Caudate nucleus (tissue), 63 donors: ENCODE measurements at places on chromosomes 6 and 20.

- DNase-seq: no peak
These were observed 9.5 kb upstream of the DTNBP1 start for GRCh38 chr6:15672291-15672690.

GRCh38 chr6:126664271-126664670 is 324.4 kb downstream of the CENPW start:
- no peak for DNase-seq

GRCh38 chr20:38283236-38283635 is 20.7 kb upstream of the BPI start:
- DNase-seq: no peak

DNA sequence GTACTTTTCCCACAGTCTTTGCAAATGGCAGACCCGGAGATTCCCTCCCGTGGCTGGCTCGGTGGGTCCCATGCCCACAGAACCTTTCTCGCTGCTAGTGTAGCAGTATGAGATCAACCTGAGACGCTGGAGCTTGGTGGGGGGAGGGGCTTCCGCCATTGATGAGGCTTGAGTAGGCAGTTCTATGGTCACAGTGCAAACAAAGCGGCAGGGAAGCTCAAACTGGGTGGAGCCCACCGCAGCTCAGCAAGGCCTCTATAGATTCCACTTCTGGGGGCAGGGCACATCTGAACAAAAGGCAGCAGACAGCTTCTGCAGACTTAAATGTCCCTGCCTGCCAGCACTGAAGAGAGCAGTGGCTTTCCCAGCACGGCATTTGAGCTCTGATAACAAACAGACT is 186.0 kb upstream of the KCNK16 start:
- no peak for DNase-seq

- no peak for DNase-seq
These were observed 60.4 kb downstream of the HMGCLL1 start for GRCh38 chr6:55518529-55519060.

DNA sequence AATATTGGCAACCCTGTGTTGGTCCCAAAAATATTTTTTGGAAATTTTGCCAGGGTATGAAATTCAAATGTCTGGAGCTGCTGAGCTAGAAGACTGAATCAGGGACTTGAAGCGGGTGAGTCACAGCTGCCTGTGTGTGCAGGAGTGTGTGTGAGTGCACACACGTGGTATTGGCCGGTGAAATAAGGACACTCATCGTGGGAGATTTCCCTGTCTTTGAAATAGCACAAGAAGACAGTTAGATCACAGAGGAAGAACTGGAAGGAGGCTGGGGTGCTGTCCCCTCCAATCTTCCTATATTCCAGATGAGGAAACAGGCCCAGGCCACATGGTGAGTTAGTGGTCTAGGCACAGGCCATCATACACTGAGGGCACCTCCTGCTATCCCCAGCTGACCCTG is 123.8 kb upstream of the MLN start:
- no peak for DNase-seq

DNA sequence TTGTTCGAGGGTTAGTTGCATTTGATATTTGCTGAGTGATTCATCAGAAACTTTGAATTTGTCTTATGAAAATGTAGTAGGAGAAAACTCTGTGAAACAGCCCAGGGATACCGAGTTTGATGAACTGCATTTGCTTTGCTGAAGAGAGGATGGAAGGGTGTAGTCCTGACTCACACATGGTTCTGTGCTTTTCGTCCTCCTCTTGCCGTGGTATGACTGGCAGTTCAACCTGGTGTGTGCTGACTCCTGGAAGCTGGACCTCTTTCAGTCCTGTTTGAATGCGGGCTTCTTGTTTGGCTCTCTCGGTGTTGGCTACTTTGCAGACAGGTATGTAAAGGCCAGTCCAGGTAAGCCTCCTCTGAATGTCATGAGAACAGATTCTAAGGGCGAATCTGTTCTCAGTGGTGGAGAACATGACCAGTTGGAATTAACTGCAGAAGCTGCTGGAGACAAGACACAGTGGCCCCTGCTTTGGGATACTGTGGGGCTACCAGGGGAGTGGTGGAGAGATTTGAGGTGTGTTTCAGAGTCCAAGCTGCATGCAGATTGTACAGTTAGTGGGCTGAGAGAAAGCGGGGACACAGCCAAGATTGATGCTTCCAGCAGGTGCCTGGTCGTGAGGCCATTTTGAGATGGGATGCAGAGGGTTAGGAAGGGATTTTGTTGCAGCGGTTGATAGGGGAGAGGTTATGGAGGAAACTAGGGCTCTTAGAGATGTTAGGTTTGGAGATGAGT is 8.4 kb downstream of the SLC22A1 start:
- DNase-seq: no peak

DNA sequence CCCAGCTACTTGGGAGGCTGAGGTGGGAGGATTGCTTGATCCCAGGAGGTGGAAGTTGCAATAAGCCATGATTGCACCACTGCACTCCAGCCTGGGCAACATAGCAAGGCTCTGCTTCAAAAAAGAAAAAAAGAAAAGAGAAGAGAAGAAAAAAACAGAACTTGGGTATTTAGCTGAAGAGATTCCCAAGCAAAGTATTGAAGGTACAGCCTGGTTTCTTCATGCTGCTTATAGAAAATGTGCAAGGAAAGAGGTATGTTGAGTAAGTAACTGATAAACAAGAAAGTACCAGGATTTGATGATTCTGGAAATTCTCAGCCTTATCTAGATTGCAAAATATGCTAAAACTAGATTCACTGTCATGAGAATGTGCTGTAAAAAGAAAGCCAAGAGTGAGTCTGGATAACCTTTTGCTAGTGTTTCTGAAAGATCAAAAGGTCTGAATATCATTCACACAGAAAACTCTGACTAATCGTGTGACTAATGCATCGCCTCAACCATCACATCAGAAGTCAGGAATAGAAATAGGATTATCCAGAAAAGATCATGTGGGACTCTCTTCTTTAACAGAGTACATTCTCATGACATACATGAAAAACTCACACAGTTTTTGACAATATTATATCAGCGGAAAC is 32.4 kb upstream of the NOP56 start:
- DNase-seq: no peak

DNA sequence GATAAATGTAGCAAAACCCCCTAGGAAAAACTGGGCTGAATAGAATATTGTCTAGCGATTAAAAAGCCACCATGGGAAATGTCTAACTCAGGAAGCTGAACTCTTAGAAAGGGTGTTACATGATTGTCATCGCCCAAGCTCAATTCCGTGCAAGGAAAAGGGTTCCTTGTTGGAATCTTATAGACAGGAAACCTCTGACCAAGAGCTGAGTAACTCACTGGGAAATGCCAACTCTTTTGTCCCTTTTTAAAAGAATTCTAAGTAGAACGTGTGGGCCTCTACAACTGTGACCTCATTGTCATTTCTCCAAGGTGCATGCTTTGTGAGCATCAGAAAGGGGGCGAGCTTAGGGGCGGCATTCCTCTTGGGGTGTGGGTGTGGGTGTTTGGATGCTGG is 88.1 kb downstream of the SYNJ2 start:
- no peak for DNase-seq

GRCh38 chr6:57147955-57148858 is 23.9 kb upstream of the BAG2 start:
- DNase-seq: no peak

DNA sequence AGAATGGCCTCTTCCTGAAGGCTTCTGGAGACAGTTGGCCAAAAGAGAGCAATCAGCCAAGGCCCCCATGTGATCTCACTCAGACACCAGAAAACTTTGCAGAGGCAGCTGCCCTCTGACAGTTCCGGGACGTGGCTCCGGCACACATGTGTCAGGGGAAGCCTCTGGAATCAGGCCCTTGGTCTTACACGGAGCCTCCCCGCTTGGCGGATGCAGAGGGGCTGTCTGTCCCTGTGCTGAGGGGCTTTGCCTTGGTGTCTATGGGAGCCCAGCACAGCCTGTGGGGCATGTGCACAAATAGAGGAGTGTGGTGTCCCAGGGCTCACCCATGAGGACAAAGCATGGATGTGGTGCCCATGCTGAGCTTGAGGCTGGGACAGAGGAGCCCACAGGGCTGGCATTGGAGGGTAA is 13.8 kb downstream of the SIGLEC1 start:
- no peak for DNase-seq

DNA sequence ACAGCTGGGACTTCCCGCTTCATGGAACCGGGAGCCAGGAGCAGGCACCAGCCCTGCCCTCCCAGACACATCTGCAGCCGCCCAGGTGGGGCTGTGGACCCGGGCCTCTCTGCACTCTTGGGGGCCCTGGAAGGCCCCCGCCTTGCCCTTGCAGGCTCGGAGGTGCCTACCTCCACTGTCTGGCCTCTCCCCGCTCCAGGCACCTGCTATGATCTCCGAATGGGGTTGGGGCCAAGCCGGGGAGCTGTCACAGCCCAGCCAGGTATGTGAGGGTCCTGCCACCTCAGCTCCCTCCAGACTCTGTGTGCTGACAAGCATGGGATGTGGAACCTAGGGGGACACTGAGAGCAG is 54.0 kb downstream of the GMDS start:
- DNase-seq: no peak

GRCh38 chr20:57738484-57738883 is 28.7 kb upstream of the PMEPA1 start:
- DNase-seq: no peak
